ENCODE measurements at places on chromosomes 4 and X. TPM values are rescaled to one million over a fixed set of nuclear protein-coding genes. Genes with fewer than 3 reads are reported as not detected.

CLDN24 gene
- not detected for total RNA-seq

ZNF630 gene
- 1.6 TPM for total RNA-seq

TMEM131L gene
- 143 TPM for total RNA-seq

AFM gene
- total RNA-seq = not detected

MANBA gene
- total RNA-seq = 82.6 TPM

PCYT1B gene
- 3.7 TPM for total RNA-seq

PCDH19 gene
- not detected for total RNA-seq

Data from mononuclear cell (primary cell).